ENCODE measurements at places on chromosomes 1 and 21.

GRCh38 chr1:55893155-55893554 is 678.0 kb upstream of the USP24 start:
- DNase-seq, result peak; percentile 67

DNA sequence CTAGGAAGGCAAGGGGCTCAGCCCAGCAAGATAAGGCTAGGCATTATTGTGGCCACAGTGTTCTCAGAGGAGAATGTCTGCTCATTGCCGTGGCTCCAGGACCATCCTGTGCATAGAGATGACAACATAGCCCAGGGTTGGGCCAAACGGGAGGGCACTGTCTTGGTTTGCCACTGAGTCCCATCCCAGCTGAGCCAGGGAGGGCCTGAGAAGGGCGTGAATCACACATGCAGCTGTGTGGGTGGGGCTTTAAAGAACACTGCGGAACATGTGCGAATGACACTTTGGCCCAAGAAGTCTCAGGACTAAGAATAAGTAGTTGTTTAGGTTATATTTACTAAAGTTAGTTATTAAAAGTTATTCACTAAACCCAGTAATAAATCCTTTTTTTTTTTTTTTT is 18.5 kb downstream of the CHAF1B start:
- no peak for DNase-seq

- DNase-seq, result no peak
These were observed 135.1 kb upstream of the PTGFR start for GRCh38 chr1:78355656-78356055.

DNA sequence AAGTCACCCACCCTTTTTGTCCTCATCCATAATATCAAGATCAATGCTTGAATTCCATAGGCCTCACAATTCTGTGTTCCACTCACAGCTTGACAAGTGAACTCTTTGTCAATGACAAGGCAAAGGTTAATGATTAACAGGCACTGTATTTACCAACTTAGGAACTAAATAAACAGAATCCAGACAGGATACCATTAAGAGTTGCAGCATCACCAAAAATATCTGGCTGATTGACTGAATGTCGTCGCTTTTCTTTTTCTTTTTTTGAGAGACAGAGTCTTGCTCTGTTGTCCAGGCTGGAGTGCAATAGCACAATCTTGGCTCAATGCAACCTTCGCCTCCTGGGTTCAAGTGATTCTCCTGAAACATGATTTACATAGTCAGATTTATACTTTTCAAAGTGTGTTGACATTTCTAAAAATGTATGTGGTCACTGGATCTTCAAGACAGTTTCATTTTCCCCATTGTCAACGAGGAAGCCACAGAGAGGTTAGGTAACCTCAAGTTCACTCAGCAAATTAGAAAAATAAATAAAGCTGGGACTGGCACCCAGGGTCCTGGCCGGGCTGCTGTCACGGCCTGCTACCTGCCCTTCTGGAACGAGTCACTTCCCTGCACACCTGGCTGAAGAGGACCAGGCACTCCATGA is 81.0 kb downstream of the PDE9A start:
- no peak for DNase-seq

DNA sequence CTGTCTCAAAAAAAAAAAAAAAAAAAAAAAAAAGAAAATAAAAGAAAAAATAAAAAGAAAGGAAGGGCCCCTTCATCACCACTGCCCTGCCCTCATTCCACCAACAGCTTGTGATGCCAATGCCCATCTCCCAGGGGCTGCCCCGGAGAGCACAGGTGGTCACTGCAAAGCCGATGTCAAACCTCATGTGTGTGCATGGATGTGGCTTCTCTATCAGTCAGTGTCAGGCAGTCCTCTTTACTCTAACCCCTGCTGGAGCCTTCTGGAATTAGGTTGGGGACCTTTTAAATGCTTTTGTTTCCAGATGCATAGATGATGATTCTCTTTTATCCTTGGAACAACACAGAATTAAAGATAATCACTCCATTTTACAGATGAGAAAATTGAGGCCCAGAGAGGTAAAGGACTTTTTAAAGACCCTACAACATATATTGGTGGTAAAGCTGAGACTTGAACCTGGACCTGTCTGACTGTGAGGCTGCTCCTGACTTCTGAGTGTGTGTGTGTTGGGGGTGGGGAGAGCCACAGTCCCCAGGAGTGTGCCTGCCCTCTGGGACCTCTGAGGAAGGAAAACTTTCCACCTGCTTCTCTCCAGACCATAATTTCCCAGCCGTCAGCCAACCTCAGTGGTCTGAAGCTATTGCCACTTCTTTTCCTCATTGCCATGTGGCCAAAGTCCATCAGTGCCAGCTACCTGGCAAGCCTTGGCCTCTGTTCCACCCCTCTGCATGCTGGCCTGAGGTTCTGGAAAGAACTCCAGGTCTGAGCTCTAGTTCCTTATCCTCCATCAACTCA is 3.0 kb upstream of the TMEM54 start:
- DNase-seq, result no peak

GRCh38 chr1:248906753-248907661 is 972 bp downstream of the PGBD2 start:
- DNase-seq, result no peak

DNA sequence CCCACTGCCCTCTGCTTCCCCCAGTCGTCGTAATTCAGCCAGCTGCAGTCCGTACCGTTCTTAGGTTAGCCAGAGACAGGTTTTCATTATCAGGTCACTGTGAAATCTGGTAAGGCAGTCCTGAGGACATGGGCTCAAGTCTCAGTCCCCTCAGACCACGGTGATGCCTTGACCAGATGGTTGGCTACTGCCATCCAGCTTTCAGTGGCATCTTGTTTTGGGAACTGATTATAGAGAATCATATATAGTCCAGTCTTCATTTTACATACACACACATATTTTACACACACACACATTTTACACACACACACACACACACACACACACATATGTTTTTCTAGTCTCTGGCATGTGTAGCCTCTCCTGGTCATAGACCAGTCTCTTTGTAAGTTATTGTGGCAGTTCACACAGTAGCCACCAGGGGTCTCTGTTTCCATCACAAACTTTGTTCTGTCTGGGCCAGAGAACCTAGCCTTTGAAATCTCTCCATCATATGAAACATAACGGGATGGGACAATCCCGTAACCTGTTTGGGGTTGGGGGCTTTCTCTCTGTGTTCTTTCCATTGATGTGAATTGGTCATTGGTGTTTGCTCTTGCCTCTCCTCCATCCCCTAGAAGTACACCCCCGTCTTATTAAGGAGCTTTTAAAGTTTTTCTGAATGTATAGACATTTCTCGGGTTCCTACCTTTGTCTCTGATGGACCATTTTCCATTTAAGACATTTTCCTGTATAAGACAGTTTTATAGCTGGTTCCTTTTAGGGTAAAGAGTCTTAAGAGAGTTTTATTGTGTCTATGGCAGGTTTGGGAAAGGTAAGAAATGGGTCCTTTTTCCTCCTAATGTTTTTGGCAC is 8.4 kb upstream of the IKBKE start:
- DNase-seq, result peak; percentile 37

GRCh38 chr1:119748040-119748439 is 20.7 kb downstream of the HMGCS2 start:
- DNase-seq, result no peak

- DNase-seq, result peak; percentile 51
These were observed 47.4 kb upstream of the USP25 start for GRCh38 chr21:15682186-15682895.

DNA sequence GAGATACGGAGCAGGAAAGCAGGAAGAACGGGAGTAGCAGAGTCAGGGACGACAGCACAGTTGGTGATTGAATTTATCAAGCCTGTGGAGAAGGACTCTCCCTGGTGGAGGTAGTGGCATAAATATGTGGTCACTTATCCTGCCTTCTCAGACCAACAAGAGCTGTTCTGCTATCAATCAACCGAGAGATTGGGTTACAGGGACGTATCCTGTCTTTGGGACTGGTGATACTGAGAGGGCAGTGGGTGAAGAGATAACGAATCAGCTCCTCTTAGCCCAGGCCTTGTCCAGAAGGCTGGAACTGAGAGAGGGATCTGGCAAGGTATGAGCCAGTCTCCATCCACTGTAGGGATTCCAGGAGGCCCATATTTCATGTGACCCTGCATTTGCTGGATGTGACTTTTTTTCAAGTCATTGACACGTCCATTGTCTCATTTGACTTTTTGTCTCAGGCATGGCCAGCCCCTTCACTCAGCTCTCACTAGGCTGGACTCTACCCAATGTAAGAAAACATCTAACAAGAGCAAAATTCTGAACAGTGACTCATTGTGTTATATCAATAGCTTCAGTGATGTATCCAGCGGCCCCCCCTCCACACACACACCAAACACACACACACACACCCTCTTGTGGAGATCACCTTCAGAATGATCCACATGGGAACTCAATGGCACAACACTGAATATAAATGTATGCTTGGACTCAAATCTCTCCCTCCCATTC is 11.3 kb downstream of the C1orf116 start:
- no peak for DNase-seq

- no peak for DNase-seq
These were observed 6.7 kb downstream of the KCNJ15 start for GRCh38 chr21:38263493-38263892.

All from H4 (cell line).